ENCODE measurements at places on chromosomes 1 and 21. TPM values are rescaled to one million over a fixed set of nuclear protein-coding genes. Genes with fewer than 3 reads are reported as not detected.

GNAT2 gene
- total RNA-seq = not detected

FCGR3A gene
- total RNA-seq = 4.1 TPM

MORN1 gene
- total RNA-seq = 20.7 TPM

PLA2G2D gene
- total RNA-seq = not detected

IL23R gene
- total RNA-seq = not detected

Measured in parietal lobe (tissue), 2 donors.